Stimulated activated CD4-positive, alpha-beta T cell treated with anti-CD3 and anti-CD28 coated beads, Interleukin-15, amount 100 ng/mL, for 48 hours (primary cell): ENCODE measurements at places on chromosomes 5 and 9.

DNA sequence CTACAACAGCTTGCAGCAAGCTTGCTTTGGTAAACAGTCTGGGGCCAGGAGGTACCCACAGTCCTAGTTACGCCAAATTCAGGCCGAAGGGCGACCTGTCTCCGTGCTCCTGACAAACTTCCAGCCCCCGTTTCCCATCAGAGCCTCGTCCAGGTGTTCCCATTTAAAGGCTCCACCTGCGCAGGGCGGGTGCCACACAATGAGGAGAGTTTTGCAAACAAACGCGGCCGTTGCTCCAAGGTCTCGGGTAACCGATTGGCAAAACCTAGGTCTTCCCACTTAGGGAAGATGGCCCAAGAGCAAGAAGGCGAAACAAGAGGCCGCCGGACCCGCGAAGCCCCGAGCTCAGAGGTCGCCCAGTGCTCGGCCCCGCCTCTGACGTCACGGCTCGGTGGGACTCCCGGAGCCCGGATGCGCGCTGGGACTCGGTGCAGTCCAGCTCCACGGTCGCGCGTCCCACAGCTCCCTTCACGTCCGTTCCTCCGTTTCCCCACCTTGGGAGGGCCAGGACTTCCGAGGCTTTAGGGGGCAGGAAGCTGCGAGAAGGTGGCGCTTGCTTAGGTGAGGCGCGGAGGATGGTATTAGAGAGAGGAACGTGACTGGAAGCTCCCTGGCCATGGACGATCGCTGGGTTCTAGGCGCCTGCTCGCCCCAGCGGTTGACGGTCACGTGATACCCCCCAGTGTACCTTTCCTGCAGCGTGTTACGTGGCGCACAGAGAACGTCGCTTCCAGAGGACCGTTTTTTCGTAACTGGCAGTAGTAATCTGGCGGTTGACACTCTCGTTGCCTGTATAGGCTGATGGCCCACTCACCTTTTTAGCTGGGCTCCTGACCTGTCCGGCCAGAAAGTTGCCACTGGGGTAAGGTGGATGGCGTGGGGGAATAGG is 41.8 kb upstream of the KDM4C start:
- DNase-seq = peak; percentile 73

- DNase-seq = no peak
Measured at GRCh38 chr5:113809626-113810025, 296.1 kb downstream of the YTHDC2 start.

DNA sequence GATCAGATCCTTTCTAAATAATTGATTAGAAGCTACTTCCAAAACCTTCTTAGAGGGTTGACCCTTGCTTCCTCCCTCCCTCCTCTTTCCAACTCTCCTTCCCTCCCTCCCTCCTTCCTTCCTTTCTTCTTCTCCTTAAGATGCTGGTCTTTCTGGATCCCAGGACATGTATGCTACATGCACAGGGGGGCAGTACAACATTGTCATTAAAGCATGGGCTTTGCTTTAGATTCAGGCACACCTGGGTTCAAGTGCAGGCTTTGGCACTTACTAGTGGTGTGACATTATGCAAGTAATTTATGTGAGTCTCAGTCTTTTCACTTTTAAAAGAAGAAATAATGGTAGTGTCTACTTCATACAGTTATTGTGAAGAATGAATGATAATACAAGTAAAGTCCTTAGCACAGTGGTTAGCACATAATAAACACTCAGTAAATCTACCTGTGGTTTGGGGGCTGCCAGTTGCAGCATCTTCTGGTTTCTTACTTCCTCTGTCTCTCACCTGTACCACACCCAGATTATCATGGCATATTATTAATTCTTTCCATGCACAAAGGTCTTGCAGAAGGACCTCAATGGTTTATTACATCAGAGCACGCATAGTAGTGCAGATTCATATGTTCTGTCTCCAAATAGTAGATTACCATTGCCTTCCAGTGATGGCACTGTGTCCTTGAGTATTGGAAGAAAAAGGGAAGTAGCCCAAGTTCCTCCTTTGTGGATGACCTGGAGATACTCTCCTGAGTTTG is 154.1 kb downstream of the ARHGAP26 start:
- DNase-seq = no peak

GRCh38 chr9:92055624-92056023 is 59.6 kb downstream of the SPTLC1 start:
- DNase-seq = no peak

GRCh38 chr5:127643607-127644006 is 5.3 kb upstream of the CTXN3 start:
- no peak for DNase-seq

DNA sequence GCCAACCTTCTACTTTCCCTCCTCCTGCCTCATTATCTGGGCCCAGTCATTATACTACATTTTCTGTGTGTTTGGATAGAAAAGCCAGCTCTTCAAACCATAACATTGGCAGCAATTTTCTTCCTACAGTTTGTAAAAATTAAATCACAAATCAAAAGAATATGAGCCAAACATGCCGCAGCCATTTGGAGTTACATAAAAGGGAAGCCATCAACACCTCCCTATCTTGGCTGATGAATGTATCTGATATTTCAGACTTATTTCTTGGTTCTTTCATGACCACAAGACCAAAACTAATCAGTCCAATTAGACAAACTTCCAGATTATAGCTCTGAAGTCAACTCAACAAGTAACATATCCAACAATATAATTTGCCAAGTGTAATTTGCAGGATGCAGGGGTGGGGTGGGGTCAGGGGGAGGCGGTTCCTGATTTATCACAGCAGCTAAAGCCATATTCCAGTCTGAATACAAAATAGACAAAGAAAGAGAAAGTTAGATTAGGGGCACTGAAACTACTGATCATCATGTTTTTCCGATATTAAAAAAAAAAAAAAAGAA is 89.4 kb upstream of the CNTLN start:
- no peak for DNase-seq

- no peak for DNase-seq
Measured at GRCh38 chr5:87120518-87121303, 147.0 kb upstream of the RASA1 start.

DNA sequence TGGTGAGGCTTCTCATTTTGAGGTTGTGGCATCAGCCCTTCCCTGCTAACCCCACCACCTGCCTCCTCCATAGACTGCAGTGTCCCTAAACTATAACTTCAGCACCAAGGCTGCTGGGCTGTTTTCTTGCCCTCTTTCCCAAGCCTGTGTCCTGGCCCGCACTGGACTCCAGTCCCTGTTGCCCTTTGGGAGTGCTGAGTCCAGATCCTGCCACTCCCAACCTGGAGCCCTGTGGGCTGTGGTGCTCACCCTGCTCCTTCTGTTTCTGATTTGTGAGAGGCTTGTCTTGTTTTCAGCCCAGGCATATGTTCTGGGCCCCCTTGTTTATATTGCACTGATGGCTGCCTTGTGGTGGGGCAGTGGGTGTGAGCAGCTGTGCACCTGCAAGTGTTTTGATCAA is 39.7 kb upstream of the RNU6ATAC start:
- no peak for DNase-seq

- DNase-seq = no peak
Measured at GRCh38 chr5:128109138-128109537, 25.6 kb downstream of the SLC12A2 start.

DNA sequence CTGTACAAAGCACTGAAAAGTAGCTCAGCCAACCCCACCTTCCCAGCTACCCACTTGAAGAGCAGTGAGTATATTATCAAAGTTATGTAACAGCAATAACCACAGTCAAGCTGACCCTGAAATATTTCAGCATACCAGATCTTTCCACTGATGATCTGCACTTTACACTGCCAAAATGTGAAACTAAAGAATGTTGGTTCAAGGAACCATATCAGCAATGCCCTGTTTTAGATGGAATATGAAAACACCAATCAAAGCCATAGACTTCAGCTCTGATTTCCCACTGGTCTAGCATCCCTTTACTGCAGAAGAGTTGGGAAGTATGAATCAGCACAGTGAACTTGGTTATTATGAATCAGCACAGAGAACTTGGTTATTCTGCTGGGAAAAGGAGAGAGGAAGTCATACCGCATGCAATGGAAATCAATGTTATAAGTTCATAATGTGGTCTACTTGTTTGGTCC is 20.0 kb downstream of the CEMIP2 start:
- no peak for DNase-seq

- DNase-seq = no peak
Measured at GRCh38 chr5:26903469-26903868, 134.9 kb downstream of the CDH9 start.

DNA sequence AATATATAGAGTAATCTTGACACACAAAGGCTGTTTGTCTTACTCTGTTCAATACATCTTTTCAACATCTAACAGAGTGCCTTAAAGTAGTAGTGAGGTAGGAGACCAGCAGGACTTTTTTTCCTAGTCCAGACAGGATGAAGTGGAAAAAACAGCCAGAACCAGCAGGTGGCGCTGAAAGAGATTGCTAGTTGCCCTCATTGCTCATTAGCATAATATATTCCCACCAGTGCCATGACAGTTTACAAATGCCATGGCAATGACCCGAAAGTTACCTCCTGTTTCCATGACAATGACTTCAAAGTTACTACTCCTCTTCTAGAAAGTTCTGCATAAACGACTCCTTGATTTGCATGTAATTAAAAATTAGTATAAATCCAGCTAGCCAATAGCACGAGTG is 387.4 kb downstream of the ACTL7B start:
- peak; percentile 10 for DNase-seq

DNA sequence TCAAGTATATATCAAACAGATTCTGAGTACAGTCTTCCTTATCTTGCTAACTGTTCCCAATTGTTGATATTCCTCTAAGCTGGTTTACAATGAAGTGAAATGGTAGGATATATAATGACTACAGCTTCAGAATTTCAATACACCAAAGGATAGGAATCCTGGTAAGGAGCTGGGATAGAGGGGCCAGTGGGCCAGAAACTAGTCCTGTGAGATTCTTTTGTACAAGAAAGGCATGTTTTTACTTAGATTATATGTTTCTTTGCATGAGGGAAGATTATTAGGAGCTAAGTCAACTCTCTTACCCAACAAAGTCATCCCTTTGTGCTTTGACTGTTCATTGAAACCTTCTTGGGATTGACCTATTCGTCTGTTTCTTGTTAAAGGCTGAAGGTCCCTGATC is 435.7 kb downstream of the PLK2 start:
- DNase-seq = no peak

DNA sequence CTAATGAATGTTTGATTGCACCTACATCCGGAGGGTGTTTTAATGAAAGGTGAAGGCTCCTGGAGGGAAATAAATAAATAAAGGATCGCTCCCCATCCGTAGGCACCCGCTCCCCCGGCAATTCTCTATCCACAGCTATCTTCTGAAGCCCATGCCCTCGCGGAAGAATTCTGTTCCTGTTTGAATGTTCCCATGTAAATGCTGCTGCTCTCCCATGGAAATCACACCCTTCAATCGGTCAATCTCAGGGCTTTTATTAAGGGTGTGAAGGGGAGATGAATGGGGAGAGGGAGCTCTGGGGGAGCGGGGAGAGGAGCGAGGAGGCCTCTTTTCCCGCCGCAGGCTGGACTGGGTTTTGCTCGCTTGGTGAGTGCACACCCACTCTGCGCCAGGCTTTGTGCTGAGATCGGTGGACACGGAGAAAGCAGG is 21.1 kb upstream of the ARAP3 start:
- DNase-seq = no peak

DNA sequence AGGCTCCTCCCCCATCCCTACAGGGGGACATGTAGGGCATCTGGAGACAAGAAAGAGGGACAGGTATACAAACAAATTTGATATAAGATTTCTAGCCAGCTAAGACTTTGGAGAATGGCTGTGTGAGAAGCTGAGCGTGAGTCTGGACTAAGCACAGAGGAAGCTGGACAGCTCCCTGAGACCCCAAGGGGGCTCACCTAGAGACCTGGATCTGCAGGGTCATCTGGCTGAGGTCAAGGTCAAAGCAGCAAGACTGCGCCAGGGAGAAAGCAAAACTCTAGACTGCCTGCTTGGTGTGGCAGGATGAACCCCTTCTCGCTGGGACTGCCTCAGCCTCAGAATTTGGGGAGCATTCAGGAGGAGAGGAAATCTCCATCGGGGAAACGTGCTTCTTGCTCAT is 8.0 kb upstream of the GSN start:
- DNase-seq = no peak

DNA sequence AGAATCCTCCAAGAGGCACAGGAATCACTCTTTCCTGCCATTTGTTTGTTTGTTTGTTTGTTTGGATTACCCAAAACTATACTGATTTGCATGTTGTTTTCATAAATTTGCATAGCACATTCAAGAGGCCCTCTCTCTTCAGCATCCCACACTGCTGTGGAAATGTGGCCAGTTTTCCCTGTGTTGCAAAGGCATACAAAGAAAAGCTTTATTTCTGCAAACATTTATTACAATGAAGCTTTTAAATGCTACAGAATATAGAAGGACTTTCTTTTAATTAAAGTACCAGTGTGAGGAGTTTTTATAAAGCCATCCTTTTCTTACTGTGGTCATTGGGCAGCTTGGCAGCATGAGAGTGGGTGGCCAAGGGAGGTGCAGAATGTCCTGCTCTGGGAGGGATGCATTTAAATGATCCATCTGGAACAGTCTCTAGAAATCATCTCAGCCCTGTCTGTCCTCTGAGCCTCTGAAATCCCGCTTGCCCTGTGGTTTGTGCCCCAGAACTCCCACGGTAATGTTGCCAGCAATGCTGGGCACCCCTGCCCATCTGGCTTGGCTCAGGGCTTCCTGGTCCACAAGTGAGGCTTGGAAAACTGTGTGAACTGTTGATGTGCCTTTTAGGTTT is 356.8 kb upstream of the KIF2A start:
- DNase-seq = no peak

DNA sequence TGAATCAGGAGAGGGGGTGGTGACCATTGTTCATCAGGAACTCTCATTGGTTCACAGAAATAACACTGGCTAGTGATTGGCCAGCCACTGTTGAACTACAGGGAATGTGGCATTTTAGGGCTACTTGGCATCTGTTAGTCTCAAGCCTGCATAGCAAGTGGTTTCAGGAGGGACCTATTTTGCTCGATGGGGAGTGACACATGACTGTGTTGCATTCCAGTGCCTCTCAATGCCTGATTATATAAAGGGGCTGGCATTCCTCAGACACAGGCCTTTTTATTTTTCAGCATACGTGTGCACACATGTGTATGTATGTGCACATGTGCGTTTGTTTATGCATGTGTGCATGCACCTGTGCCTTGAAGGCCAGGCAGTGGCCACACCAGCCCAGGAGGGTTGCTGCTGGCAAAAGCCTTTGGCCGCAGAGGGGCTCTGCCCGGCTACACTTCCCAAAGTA is 23.2 kb downstream of the FGD3 start:
- no peak for DNase-seq

- DNase-seq = no peak
Measured at GRCh38 chr9:129751841-129752801, 721 bp downstream of the PTGES start.

GRCh38 chr5:140207250-140207964 is 32.4 kb downstream of the CYSTM1 start:
- no peak for DNase-seq

- no peak for DNase-seq
Measured at GRCh38 chr9:129435988-129436717, 184.7 kb downstream of the C9orf50 start.
